Hematopoietic multipotent progenitor cell treated with erythropoietin and hydrocortisone succinate and interleukin-3 and kit ligand, for 6 days (in vitro differentiated cells): ENCODE measurements at places on chromosomes 7 and 10.

GRCh38 chr10:45555795-45556194, 116.8 kb downstream of the ZFAND4 start:
- no peak for DNase-seq

DNA sequence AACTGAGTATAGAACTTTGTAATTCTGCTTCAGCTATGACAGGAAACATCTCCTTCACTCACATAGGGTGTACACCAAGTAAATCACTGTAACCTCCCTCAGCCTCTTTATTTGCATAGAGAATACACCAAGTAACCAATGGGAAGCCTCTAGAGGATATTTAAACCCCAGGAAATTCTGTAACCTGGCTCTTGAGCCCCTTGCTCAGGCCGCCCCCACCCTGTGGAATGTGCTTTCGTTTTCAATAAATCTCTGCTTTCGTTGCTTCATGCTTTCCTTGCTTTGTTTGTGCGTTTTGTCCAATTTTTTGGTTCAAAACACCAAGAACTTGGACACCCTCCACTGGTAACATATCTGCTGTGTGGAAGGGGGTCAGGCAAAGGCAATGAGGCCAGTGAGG, 60.2 kb downstream of the CLRN3 start:
- DNase-seq, result no peak

DNA sequence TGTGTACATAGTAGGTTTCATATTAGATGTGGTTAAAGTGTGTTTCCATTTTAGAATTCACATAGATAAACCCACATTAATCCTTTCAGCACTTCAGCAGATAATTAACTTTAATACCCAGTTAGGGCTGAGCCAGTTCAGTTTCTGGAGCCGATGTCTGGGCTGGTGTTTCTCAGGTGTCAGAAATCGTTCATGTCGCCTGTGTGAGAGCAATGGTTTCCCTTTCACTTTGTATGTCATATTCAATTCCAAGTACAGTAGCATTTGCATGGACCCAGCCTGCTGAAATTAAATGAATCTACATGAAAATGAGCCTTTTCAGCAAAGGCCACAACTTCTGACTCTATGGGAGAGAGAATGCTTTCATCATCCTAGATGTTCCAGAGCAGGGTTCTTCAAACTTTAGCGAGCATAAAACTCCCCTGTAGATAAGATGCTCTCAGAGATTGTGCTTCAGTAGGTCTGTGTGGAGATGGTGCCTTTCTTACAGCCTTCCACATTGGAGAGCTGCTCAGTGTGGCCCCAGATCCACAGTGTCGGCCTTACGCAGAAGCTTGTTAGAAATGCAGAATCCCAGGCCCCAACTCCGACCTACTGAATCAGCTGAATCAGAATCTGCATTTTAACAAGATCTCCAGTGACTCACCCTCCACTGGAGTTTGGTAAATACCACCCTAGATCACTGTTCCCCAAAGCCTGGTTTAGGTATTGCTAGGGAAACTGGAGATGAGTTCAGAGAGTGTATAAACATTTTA, 19.6 kb downstream of the WIPF3 start:
- DNase-seq, result no peak

DNA sequence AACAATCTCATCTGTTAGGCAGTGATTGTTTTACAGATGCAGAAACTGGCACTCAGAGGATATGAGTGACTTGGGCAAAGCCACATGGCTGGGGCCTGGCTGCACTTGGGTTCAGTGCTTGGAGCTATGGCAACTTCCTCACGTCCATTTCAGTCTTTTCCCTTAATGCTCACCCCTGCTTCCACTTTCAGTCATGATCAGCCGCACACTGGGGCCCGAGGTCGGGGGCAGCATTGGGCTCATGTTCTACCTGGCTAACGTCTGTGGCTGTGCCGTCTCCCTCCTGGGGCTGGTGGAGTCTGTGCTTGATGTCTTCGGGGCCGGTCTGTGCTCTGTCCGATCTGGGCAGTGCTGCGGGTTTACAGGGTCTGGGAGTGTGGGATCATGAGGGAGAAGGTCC, 3.0 kb downstream of the SLC12A9 start:
- DNase-seq, result no peak

GRCh38 chr7:110645060-110645459, 445.9 kb upstream of the LRRN3 start:
- DNase-seq, result no peak

DNA sequence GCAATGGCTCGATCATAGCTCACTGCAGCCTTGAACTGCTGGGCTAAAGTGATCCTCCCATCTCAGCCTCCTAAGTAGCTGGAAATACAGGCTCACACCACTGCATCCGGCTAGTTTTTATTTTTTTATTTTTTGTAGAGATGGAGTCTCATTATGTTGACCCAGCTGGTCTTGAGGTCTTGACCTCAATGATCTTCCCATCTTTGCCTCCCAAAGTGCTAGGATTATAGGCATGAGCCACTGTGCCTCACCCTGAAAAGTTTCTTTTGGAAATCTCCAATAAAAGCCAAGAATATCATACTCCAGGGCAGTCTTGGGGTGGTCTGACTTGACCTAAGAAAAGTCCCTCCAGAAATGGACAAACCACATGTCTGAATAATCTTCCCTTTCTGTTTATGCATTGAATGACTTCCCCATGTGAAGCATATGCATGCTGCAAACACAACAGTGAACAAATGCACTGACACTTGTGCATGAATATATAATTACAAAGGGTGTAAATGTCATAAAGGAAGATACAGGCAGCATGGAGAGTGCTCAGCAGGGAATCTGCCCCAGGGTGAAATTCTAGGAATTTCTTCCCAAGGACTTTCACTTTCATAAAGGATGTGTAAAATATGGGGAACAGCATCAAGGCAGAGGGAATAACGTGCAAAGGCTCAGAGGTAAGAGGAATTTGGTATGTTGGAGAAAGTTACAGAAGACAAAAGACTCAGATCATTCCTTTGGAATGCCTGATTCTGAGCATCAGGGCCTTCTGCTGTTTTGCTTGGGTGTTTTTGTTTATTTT, 142.4 kb upstream of the LYZL1 start:
- no peak for DNase-seq
